AG04450 (cell line): ENCODE measurements at places on chromosomes 4 and X. TPM values are rescaled to one million over a fixed set of nuclear protein-coding genes. Genes with fewer than 3 reads are reported as not detected.

The ALPK1 gene
- polyA plus RNA-seq: 11.5 and 14.0 TPM in 2 replicates

The GRIA3 gene
- polyA plus RNA-seq: 0.06 TPM in 2 replicates

DNA sequence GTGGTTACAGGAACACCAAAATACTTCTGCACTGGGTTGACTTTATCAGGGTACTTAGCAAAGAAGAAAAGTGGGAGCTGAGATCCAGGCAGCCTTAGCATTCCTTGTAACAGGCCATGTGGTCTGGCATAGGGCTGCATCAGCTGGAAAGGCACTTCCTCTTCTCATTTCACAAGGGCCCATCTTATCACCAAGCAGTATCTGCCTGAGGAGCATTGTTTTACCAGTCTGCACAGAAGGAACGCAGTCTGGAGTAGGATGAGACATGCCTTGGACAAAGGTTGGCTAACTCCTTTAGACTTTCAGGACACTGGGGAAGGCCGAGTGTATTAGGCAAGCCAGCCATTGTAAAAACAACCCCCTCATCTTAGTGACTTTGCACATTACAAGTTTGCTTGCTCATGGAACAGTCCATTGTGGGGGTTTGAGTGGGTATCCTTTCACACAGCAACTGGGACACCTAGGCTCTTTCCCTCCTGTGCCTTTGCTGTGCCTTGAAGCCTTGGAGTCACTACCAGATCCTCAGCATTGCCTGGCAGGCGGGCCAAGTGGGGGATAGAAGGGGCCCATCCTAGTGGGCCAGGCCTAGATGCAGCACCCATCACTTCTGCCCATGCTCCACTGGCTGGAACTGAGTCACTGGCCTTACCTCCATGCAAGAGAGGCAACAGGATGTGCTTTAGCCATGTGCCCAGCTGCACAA lies 4.6 kb downstream of the SUV39H1 start:
- DNase-seq: no peak

DNA sequence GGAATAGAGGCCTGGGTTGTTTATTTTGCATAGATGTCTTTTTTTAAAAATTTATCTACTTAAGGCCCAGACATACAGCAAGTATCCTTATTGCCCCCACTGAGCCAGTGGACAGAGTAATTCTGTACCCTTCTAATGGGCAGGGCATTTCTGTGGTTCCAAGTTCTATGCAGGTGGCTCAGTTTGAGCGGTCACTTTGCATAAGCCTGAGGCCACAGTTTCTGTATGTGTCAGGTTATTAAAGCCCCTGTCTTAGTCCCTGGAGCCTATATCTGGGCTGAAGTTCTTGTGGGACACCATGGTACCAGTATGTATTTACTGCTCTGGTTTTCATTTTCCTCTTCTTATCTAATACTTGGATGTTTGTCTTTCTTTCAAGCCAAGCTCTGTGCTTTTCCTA lies 168.8 kb downstream of the MID1IP1 start:
- DNase-seq: no peak

GRCh38 chrX:15151267-15152186 lies 118.4 kb downstream of the ASB9 start:
- DNase-seq: no peak

- no peak for DNase-seq
Measured at GRCh38 chr4:110055158-110055768, 142.6 kb downstream of the EGF start.

- DNase-seq: no peak
Measured at GRCh38 chrX:79065696-79066095, 78.8 kb upstream of the GPR174 start.
